ENCODE measurements at places on chromosomes 3 and 15.

GRCh38 chr3:193989186-193989585 is 146.8 kb upstream of the HES1 start:
- DNase-seq = no peak

DNA sequence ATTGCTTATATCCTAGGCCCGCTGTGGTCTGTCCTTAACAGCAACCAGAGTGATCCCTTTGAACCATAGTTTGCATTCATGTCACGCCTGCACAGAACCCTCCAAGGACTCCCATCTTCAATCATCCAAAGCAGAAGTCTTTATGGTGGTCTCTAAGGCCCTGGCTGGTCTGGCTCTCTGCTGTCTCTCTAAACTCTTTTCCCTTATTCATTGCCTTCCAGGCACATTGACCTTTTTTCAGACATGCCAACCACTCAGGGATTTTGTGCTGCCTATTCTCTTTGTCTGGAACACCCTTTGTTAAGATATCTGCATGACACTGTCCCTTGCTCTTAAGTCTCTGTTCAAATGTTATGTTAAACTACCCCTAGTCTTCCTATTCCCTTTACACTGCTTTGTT is 21.9 kb upstream of the ZBTB47 start:
- DNase-seq = no peak

DNA sequence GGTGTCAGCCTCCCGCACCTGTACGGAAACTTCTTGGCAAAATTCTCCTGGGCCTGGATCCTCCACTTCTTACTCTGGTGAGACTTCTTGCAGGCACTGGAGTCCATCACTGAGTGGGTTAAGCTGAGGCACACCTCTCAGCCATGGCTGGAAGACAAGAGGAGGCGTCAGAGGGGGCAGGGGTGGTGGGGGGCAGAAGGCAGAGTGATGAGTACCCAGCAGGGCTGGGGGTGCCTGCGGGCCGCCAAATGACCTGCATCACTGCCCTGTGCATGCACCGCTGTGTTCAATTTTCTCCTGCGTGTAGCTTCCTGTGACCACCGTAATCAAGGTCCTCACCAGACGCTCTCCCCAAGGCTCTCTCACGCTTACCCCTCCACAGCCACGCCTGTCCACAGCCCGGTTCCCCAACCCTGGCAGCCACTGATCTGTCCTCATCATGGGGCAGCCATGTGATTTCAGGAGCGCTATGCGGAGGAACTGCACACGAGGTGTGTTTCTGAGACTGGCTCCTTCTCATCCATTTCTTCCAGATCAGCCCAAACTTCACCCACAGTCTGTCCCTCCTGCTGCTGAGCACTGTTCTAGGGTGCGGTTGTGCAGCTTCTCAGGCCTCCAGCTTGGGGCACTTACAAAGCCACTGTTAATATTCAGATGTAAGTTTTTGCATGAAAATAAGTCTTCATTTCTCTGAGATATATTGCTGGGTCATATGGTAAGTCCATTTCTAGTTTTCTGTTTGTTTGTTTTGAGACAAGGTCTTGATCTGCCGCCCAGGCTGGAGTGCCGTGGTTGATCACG is 5.2 kb downstream of the C3orf22 start:
- no peak for DNase-seq

DNA sequence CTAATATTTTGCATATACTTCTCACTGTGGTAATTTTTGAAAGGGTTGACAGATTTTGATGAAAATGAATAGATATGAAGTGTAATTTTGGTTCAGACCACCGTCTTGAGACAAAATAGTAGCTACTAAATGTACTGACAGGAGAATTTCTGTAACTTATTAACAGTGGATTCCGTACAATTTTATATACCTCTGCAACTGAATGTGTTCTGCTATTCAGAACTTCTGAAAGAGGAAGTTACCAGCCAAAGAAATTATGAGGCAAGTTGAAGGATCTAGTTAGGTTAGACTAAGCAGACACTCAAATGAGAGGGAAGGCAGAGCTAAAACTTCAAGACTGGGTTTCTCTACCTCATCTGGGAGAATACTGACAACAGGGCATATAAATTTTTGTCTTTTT is 29.4 kb downstream of the GAP43 start:
- no peak for DNase-seq

GRCh38 chr3:160748231-160748630 is 7.8 kb upstream of the PPM1L start:
- no peak for DNase-seq

DNA sequence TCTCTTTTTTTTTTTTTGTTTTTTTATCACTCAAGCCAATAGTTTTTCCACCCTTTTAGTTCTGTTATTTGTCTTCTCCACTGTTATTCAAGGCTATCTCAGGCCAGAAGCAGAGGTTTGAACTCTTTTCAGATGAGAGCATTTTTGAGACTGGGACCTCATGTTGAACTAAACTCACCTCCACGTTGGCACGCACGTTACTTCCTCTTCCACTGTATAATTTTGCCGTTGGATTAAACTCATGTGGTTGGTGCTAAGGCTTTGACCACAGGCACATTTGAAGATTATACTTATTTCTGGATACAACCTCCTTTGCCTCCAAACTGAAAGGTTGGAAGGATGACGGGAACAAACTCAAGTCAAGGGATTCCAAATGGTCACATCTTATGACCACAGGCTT is 501.3 kb upstream of the TPRG1 start:
- no peak for DNase-seq

- no peak for DNase-seq
These were observed 26.3 kb upstream of the ZNF148 start for GRCh38 chr3:125401402-125401801.

GRCh38 chr15:92707880-92708551 is 52.4 kb upstream of the FAM174B start:
- DNase-seq = no peak

- no peak for DNase-seq
These were observed 487.2 kb upstream of the FRG2C start for GRCh38 chr3:75176937-75177336.

DNA sequence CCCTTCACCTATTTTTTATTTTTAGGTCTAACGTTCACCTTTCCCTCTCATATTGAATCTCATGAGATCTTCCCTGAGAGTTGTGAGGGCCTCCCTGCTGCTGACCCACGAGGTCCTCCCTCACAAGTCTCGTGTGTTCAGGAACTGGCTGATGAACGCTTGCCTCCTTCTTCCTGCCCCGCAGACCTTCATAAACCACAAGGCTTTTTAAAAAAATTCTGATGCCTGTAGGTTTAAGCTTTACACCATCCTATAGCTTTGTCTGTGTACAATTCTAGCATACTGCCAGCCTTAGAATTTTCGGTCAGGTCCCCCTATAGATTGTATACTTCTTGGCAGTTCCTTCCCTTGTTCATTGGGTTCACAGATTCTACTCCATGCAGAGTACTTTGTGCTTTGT is 50.5 kb downstream of the CHST2 start:
- no peak for DNase-seq

- peak; percentile 2 for DNase-seq
These were observed 155.1 kb upstream of the SATB1 start for GRCh38 chr3:18580268-18580667.

GRCh38 chr3:159818997-159819500 is 169.6 kb upstream of the IL12A start:
- no peak for DNase-seq

GRCh38 chr3:39879581-39879980 is 70.2 kb downstream of the MYRIP start:
- DNase-seq = peak; percentile 68

- DNase-seq = no peak
These were observed 20.9 kb downstream of the CEMIP start for GRCh38 chr15:80800067-80800466.

DNA sequence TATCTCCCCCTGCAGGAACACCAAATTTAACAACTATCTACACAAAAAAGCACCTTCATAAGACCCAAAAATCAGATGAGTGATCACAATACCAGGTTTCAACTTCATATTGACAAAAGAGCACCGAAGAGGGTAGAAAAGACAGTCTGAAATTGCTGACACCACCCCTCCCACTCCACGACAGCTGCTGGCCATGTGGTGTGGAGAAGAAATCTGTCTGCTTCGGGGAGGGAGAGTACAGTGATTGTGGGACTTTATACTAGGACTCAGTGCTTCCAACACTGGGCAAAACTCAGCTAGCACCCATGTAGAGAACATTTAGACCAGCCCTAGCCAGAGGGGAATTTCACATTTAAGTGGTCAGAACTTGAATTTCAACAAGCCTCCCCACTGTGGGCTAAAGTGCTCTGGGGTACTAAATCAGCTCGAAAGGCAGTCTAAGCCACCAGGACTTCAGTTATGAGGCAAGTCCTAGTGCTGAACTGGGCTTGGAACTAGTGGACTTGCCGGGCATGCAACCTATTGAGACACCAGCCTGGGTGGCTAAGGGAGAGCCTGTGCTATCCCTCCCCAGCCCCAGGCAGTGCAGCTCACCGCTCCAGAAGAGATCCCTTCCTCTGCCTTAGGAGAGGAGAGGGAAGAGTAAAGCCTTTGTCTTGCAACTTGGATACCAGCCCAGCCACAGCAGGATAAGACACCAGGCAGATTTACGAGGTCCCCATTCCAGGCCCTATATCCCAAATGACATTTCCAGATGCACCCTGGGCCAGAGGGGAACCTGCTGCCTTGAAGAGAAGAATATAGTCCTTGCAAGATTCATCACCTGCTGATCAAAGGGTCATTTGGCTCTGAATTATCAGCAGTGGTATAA is 44.6 kb upstream of the POU1F1 start:
- no peak for DNase-seq

- DNase-seq = no peak
These were observed 102.4 kb downstream of the KLHL25 start for GRCh38 chr15:85692321-85692720.

Measured in G401 (cell line).